Foreskin melanocyte (primary cell): ENCODE measurements at places on chromosomes 7 and 10.

- DNase-seq = no peak
Measured at GRCh38 chr10:80518807-80519360, 18.8 kb upstream of the SH2D4B start.

- peak; percentile 26 for DNase-seq
Measured at GRCh38 chr10:36534471-36535002, 590.9 kb upstream of the ANKRD30A start.

DNA sequence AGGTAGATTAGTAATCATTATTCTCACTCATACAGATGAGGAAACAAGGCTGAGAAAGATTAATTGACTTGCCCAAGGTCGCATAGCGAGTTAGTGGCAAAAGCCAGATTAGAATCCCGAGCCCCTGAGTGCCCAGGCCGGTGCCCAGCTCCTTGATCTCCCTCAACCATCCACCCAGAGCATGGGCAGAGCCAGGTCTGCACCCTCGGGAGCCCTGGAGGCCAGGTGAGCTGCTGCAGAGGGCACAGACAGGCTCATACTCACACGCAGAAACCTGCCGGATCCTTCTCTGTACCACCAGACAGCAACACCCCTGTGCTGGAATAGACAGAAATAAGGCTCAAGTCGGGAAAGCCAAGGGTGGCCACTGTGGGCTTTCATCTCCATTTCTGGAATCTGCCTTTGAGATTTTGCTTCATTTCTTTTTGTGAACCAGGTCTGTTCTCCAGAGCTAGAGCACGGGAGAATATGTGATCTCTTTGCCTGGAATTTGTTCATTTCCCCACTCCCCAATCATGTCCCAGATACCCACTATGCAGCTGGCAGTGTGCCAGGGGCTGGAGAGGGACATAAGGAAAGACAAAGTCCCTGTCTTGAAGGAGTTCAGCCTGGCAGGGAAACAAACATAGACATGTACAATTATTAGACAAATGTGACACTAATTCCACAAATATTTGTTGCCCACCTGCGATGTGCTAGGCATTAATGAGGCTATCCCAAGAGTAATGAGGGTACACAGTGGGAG is 5.5 kb downstream of the AFAP1L2 start:
- no peak for DNase-seq

DNA sequence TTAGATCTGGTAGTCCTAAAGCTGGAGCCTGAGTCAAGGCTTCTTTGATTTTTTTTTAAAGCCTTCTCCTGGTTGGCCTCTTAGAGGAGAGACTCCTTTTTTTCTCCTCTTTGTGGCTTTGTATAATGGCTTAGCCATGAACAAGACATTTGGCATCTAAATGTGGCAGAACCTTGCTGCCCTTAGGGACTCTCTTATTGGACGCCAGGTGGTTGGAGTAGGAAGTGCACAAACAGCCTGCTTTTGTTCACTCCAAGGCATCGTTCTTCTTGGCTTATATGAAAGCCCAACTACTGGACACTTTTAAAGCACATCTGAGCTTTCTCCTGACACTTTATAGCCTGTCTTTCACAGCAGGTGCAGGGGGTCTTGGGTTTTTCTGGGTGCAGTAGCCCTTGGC is 25.0 kb downstream of the ZPBP start:
- DNase-seq = peak; percentile 25

- no peak for DNase-seq
Measured at GRCh38 chr7:100455206-100455605, 8.9 kb downstream of the SPACDR start.

- DNase-seq = no peak
Measured at GRCh38 chr10:12727832-12728215, 273.7 kb downstream of the CCDC3 start.

- no peak for DNase-seq
Measured at GRCh38 chr7:72003236-72003635, 408.9 kb downstream of the CALN1 start.

DNA sequence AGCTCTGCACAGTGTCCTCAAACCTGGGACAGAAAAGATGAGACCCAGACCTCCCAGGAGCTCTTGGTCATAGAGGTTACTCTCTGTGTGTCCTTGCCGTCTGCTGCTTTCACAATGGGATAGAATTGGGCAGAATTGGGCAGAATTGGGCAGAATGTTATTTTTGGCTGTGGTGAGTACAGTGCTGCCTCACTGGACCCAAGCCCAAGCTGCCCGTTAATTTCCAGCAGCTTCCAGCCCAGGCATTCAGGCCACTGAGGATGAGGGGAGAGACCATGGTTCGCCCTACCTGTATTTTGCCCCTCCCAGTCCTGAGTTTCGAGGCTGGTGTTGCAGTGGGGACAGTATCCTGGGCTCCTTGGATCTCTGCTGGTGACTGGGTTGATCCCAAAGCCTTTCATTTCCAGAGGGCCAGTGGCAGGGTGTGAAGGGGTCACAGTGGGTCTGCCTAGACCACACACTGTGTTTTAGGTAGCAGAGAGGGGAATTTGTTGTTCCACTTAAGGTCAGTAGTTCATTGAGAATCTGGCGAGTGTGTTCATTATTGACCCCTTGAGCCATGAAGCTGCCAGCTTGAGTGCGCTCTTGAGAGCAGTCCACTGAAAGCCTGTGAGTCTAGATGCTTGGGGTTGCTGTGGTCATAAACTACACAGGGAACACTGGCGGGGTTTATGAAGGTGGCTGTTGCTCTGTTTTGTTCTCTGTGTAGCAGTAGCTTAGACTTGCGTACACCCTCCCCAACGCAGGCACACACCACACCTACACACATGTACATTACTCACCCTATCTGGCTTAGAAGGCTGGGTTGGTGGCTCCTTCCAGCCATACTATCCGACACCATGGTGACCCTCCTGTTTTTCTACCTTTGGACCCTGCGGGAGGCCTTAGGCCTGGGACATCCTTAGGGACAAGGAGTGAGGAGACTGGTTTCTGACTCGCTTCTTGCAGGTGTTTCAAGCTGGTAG is 23.5 kb downstream of the NACAD start:
- DNase-seq = no peak

DNA sequence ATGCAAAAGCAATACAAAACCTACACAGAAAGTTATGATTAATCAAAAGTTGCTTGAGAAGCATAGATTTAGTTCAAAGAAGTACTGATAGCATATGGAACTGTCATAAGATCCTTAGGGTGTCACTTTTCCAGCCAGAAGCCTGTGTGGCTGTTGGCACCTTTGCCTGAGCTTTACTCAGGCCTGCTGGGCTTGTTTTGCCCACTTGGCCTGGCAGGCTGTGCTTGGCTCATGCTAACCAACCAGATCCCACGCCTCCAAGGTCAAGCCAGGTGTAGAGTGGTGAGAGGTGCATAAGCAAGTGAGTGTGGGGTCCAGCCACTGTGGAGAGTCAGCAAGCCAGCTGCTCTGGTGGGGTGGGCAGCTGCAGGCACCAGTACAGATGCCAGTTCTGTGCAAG is 12.0 kb upstream of the LIPA start:
- DNase-seq = no peak

- DNase-seq = no peak
Measured at GRCh38 chr10:16975188-16975587, 154.4 kb downstream of the CUBN start.

DNA sequence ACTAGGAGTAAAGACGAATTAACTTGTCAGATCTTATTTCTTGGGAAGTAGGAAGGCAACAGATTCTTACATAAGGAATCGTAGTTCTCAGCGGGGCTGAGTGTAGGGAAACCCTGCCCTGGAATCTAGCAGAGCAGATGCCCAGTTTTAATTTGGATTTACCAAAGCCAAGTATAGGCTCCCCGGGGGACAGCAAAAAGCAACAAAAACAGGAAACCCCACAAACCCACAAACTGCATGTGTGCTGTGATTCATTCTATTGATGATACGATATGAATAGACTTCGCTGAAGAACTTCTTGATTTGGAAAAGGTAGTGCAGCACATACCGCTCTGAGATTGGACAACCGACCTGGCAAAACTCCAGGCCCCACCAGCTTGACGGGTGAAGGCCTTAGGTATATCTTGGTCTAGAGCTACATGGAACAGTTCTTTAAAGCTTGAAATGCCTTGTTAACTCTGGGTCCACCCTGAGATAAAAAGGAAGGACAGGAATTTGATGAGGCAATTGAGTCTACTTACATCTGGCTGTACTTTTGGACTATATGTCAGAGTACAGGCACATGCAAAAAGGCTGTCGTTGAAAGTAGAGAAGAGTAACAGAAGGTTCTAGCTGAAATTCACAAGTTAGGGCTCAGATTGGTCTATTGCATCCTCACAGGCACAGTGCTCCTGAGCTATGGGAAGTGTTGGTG is 49.1 kb downstream of the STRA8 start:
- no peak for DNase-seq

GRCh38 chr10:10508211-10508610 is 509.5 kb upstream of the CELF2 start:
- DNase-seq = no peak

- DNase-seq = no peak
Measured at GRCh38 chr7:105209870-105210269, 178.9 kb downstream of the SRPK2 start.

DNA sequence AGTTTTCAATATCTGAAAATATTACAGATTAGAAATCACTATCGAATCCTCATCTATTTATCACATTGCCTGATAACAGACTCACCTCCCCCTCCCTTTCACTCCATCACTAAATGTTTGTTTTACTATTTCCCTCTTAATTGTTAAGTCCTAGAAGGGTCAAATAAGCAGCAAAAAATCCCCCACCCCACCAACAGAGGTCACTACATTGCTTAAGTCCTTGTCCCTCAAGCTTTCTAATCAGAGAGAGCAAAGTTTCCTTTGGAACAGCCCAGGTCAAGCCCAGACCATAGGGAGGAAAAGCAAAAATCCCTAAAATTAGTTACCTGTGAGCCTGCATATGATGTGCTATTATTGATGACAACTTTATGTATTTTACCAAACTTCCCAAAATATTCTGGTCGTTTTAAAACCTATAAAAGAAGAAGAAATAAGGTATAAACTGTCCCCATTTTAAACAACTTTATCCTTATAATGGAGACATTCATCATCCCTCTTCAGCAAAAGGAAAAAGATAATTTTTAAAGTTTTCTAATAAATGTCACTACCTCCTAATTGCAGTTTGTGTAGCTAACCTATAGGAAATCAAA is 95.0 kb downstream of the CNOT4 start:
- DNase-seq = peak; percentile 53

DNA sequence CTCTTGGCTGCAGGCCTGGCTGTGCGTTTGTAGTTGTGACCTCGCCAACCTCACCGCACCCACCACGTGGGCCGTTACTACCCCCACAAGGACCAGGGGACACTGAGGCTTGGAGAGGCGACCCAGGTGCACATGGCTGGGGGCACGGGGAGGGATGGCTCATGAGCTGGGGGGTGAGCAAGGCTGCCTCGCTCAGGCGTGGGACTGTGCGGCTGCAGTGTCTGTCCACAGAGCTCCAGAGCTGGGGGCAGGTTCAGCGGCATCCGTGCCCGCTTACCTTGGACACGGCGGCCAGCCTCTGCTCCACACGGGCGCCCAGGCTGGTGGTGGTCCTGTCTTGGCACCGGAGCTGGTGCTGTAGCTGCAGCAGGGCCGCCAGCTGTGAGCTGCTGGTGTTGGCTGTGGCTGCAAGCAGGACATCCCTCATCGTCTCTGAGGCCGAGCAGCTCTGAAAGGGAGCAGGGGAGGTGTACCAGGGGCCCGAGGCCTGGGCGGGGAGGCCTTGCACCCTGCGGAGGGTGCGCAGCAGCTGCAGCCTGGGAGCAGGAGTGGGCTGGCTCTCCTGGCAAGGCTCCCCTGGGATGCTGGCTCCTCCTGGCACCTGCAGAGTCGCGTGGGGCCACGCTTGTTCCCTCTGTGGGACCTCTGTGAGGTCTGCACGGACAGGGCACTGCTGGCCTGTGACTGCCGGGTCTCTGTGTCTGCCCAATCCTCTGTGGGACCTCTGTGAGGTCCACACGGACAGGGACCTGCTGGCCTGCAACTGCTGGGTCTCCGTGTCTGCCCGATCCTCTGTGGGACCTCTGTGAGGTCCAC is 60.0 kb upstream of the NKX6-2 start:
- DNase-seq = no peak

GRCh38 chr10:125985557-125986240 is 89.3 kb downstream of the FANK1 start:
- no peak for DNase-seq

DNA sequence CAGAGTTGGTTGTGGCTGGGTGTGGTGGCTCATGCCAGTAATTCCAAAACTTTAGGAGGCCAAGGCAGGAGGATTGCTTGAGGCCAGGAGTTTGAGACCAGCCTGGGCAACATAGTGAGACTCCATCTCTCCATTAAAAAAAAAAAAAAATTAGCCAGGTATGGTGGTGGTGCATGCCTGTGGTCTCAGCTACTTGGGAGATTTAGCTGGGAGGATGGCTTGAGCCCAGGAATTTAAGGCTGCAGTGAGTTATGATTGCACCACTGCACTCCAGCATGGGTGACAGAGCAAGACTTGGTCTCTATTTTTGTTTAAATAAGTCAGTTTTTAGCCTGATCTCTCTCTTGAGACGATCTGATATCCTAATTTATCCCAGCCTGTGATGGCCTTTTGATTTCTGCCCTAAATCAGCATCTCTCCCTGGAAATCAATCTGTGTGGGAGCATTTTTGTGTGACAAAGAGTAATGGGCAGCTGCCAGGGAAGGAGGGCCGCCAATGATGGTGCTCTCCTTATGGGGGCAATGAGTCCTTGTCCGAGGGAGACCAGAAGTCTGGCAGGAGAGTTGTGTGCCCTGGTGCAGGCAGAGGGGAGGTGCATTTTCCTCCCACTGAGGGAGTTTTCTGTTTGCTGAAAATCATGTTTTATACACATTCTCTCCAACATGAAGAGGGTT is 111.0 kb downstream of the NRP1 start:
- no peak for DNase-seq

- DNase-seq = no peak
Measured at GRCh38 chr7:28203508-28204240, 23.1 kb upstream of the JAZF1 start.

- DNase-seq = no peak
Measured at GRCh38 chr10:8435186-8436055, 380.9 kb downstream of the GATA3 start.

DNA sequence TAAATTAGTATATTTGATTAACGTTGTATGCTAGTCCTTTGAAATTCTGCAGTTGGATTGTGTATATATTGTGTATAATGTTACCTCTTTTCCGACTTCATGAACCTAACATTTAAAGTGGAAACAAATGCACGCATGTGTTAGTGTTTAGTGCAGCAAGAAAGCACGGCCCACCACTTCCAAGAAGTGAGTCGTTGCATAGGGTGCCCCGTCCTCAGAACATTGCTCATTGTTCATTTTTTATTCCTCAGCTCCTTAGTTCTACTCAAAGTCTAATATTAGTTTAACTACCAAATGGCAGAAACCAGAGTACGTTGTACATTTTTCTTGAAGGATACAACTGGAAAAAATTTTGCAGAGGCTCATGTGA is 407.6 kb downstream of the AUTS2 start:
- DNase-seq = no peak

DNA sequence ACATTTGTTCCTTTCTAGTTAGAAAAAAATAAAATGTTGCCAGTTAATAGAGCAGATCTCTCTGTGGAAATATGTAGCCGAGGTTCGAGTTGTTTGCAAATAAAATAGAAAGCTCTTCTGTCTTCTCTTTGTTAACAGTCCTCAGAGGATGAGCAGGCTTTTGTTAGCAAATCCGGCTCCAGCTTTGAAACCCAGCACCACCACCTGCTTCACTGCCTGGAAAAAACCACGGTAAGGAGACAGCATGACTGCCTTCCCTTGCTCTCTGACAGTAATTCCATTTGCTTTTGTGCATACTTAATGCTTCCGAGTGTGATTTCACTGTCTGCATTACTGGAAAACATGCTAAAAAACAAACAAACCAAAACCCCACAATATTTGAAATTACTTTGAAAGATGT is 115.6 kb downstream of the TSPAN12 start:
- no peak for DNase-seq
